Stimulated activated CD4-positive, alpha-beta T cell treated with anti-CD3 and anti-CD28 coated beads, Interleukin-1b, Interleukin-23, amount 100 ng/mL, for 24 hours (primary cell): ENCODE measurements at places on chromosomes 4 and X.

DNA sequence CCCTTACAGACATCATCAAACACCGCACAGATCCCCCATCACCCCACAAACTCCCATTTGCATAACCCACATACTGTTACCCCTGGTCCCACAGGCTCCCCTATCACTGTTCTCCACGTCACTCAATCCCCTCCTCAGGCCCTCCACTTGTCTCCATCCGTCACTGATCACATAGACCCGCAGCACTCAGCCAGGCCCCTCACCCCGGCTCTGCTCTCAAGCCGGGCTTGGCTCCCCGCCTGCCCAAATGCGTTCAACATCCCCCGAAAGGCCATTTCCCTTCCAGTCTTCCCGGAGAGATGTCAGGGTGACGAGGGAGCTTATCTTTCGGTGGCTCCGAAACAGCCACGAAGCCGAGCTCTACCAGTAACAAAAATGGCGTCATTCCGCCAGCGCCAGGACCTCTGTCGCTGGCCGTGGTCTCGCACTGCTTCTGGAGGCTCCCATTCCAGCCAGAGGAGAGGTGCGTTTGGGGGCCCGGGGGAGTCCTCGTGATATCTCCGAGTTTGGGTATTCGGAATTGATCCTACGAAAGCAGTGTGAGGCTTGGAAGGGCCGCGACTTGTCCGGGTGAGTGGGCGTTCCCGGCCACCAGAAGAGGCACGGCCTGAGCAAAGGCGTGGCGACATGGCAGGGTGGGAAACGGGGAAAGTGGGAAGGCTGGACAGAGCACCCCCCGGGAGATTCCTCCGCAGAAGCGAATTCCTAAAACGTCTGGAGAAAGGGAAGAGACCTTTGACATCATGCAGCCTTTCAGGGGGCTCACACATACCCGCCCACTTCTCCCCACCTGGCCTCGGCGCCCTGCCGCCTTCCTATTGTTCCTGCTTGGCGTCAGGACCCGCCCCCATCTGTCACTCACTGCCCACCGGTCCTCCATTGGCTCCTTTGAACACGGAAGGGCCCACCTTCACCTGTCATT lies at the start of gene ZNF630:
TSS of gene ZNF630 (minus strand) at position 577 of the 922 bp plus-strand sequence. CDS start 4,754 bp downstream, outside the sequence.
- DNase-seq, result no peak

DNA sequence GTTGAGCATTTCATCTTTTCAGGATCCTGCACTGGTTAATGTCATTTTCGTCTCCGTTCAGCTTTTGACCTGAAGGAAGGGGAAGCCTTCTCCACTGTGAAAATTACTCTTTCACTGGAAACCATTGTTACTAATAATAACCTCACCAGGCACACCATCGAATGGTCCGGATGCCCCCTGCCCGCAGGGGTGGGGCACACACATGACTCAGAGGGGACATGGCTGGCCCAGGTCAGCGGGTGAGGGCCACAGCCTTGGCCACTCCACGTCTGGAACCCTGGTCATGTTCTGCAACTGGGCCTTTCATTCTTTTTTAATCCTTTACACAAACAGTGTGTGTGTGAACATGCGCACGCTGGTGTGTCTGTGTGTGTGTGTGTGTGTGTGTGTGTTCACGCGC lies 191.8 kb downstream of the BCOR start:
- DNase-seq, result no peak

DNA sequence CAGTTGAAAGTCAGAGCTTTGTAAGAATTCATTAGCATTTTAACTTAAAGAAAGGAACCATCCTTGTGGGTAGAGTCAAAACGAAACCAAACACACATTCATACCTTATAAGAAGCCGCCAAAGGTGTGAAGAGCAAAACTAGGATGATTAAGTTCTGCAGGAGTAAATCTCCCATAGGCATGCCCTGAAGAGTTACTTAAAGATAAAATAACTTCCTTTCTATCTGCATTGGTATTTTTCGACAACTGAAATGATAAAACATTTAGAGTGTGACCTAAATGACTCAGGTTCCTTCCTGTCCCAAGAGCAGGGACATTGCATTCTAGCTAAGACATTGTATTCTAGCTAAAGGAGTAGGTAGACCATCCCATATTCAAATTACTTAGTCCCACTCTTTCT lies 75.3 kb downstream of the BCOR start:
- no peak for DNase-seq

DNA sequence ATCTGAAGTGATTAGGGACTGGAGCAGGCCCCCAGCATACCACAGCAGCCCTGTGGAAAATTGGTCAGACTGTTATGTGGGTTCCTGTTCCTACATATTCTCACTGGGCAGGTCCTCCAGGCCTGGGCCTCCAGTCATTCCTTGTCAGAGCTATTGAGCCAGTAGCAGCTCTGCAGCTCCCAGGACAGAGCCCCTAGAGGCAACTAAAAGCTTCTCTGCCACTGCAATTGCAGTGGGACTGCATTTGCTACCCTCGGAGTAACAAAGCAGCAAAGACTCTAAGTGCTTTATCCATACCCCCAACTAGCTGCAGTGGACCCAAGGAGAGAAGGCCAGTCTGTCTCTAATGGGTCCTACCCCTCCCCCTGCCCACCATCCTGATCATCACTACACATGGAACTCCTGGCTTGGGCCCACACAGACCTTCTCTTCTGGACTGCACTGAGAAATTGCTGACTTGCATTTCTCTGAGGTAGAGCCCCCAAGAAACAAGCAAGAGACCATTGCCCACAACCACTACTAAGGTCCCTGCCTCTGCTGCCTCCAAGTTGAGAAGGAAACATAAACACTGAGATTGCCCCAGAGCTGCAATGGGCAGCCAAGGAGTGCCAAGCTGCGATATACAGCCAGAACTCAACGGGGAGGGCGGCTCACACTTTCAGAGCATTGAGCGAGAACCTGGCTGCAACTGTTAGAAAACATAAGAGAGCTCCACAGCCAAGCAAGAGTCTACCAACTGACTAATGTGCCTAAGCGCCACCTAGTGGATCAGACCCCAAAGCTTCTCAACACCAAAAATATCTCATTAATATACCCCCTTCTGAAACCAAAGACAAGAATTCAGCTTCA lies 738.7 kb upstream of the NDST4 start:
- no peak for DNase-seq

DNA sequence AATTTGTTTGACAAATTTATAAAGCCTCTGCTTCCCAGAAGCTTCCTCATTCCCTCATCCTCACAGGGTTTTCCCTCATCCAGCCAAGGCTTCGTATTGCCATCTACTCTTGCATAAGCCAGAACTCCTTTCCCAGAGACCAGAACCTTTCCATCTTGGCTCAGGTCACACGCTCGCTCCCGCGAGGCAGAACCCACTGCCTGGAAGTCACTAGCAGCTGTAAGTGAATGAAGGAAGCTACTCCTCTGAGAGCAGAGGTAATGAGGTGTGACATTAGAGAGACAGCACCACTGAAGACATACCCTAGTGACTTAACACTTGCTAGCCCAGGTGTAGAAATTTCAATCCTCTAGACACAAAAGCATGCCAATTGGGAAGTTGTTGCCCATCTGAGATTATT lies 52.5 kb downstream of the LHFPL1 start:
- no peak for DNase-seq

GRCh38 chr4:170274616-170275015 lies 184.9 kb upstream of the AADAT start:
- no peak for DNase-seq

GRCh38 chr4:180674619-180675358 lies 1568.4 kb upstream of the TENM3 start:
- no peak for DNase-seq

GRCh38 chr4:13483768-13484121 lies 395 bp downstream of the RAB28 start:
- no peak for DNase-seq

- no peak for DNase-seq
Measured at GRCh38 chr4:25889589-25890503, 24.2 kb upstream of the SMIM20 start.

- no peak for DNase-seq
Measured at GRCh38 chr4:6074758-6075157, 56.5 kb upstream of the C4orf50 start.

DNA sequence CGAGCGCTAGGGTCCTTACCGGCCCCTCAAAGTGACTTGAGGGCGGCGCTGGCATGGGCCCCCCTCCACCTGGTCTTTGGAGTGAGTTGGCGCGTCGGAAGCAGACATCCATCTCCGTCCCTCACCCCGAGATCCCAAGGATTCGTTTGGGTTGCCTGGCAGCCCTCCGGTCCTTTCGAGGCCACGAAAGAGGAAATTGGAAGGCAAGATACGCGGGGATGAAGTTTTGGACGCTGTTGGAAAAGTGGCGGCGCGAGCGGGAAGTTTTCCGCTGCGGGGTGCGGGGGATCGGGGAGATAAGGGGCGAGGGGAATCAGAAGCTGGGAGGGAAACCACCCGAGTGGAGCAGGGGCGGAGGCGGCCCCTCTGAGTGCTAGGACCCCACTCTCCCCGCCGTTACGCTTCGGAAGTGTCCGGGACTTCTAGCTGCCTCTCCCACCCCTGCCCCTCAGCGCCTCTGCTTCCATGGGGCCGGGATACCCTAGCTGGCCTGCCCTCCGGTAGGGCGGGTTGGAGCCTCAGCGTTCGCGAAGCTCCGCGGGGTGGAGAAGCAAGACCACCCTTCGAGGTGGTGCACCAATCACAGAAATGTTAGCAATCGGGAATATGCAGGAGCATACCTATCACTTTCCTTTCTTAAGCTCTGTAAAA lies 57.8 kb downstream of the FRMPD3 start:
- no peak for DNase-seq

DNA sequence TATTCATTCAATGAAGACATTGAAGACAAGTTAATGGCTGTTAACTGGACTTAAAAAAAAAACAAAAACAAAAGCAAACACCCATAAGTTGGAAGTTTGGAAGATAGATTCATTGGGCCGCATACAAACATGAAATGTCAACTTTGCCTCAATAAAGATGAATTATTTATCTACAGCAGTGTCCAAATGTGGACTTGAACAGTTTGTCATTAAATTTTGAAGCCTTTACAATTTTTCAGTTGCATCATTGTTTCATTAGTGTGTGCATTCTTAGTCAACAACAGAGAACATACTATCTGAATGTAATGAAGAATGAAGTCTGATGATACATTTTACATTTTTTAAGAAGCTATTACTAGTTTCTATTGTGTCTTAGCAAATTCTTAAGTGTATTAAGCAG lies 152.1 kb downstream of the SLIT2 start:
- no peak for DNase-seq

DNA sequence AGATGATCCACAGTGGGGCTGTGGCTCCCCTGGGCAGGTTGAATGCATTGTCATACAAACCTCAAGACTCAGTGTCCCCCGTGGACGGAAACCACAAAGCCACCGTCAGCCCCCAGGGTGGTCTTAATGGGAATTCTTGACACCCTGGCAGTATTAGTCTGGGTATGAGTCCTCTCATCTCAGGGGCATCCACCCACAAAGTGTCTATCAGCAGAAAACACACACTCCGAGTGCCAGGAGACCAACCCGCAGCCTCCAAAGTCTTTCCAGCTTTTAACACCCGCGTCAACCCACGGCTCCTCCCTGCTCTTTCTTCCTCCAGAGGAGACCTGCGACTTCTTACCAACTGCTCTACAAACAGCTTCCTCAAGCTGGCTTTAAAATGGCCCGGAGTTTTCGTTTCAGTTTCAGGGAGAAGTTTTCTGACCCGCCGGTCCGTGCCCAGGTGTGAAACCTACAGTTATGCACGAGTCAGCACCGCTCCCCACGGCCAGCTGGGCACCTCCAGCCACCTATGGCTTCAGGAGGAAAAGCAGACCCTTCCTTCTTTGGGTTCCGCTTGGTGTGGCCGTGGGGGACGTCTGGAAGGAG lies 14.4 kb upstream of the ASMTL start:
- no peak for DNase-seq

DNA sequence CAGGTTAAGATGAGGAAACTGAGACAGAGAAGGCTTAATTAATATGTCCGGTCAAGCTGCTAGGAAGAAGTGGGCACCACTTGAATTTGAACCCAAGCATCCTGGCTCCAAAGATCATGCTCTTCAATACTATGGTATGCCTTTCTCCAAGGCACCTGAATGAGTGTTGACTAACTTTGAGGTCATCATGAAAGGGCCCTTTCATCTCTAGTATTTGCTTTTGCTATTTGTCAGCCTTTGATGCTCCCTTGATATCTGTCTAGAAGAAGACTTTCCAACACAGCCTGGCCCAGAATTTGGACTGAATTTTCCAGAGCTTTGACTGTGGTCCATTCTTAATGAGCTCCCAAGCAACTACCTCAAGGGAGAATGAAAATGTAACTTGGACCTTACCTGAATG lies 179.1 kb upstream of the DKK2 start:
- DNase-seq, result no peak

- no peak for DNase-seq
Measured at GRCh38 chr4:27701606-27702005, 841.0 kb downstream of the STIM2 start.

GRCh38 chr4:128528793-128529553 lies 241.4 kb upstream of the PGRMC2 start:
- no peak for DNase-seq

- no peak for DNase-seq
Measured at GRCh38 chrX:19640693-19641374, 125.5 kb upstream of the MAP3K15 start.

- no peak for DNase-seq
Measured at GRCh38 chrX:72351606-72352334, 46.1 kb upstream of the CITED1 start.

DNA sequence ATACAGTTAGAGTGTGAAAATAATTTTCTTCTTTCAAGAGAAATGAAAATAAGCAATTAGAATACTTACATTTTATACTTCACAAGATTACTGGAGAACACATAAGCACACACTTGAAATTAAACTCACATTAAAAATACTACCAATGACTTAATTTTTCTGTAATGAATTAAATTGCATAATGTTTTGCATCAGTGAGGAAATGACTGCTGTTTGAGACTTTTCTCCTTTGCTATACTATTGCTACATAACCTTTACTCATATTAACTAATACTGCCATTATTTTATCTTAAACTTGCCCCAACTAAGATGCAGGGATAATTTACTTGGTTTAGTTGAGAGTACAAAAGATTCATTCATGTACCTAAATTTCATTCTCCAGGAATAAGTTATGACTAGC lies 590.9 kb downstream of the ARAP2 start:
- no peak for DNase-seq

DNA sequence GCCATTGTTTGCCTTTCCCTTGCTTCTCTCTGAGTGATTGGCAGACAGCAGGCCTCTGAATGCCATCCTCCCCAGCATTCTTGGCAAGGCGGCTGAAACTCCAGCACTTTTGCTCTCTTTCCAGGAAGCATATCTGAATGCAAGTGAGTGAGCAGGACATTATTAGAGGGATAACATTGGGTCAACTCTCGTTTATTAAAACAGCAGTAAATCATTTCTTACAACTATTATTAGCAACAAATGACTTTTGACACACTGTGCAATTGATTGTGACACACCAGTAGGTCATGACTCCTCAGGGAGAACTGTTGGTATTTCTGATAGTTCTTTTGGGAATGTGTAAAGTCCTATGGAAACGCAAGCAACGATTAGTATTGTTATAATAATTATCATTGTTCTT lies 103.8 kb downstream of the EFNB1 start:
- no peak for DNase-seq

DNA sequence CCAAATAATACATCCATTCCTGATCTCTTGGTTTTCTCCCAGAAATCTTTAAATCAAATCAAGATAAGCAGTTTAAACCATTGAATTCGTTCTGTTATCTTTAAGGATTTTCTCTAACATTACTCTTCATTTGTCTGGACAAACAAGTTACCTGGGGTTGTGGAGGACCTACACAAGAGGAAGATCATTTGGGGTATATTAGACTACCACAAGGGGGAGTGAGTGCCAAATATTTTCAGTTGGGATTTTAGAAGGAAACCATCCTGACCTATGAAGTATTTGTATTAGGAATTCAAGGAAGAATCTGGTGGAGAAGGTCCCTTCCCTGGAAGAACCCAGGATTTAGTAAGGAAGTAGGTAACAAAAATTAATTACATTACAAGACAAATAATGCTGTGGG lies 12.0 kb upstream of the DCHS2 start:
- no peak for DNase-seq
